ENCODE measurements at places on chromosomes 1 and 21.

DNA sequence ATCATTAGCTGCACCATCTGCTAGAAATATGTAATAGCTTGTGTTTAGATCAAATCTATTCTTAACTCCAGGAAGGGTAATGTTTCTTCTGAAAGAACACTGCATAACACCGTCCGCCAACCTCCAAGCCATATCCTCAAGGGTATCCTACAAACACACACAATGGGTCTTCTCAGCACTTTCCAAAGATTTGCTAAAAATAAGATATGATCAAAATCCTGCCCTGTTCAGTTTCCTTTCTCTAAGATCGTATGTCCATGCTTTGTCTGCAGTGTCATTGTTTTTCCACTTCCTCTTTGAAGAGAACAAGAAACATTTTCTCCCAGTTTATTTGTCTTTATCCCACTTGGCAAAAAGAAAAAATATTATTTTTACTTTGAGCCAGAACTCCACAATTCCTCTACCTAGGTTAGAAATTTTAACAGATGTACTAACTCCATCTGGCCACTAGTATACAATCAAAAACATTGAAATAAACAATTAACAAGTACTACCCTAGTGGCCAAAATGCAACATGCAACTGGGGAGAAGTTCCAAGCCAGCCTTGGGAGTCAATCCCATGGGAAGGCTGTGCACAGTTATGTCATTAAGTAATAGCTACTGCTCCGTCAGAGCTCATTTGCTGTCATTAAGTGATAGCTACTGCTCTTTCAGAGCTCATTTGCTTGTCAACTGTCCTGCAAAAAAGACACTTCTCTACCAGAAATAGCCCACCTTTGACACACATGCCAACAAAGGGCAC lies 37.8 kb downstream of the FRRS1 start:
- no peak for DNase-seq

DNA sequence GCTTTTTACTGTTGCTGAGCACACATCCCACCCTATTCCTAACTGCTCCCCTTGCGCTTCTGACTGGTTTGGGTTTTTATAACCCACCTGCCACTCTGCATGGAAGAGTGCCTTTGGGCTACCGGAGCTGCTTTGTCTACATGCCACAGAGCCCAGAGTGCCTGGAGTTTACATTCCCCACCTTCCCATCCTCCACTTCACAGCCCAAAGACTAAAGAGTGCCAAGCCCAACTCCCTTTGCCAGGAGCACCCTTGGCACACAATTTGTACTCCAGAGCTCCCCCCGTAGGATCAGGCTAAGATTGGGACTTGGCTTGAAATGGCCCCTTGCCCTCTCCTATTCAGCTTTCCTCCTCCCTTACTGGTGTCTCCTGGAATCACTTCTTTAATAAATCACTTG lies 63.3 kb downstream of the LHX9 start:
- no peak for DNase-seq

- DNase-seq: no peak
Observed at GRCh38 chr1:3352299-3352951, 102.0 kb upstream of the ARHGEF16 start.

GRCh38 chr1:169753549-169753948 lies 19.7 kb upstream of the SELE start:
- DNase-seq: no peak

GRCh38 chr1:150259758-150260669 lies 2.4 kb downstream of the CA14 start:
- no peak for DNase-seq

DNA sequence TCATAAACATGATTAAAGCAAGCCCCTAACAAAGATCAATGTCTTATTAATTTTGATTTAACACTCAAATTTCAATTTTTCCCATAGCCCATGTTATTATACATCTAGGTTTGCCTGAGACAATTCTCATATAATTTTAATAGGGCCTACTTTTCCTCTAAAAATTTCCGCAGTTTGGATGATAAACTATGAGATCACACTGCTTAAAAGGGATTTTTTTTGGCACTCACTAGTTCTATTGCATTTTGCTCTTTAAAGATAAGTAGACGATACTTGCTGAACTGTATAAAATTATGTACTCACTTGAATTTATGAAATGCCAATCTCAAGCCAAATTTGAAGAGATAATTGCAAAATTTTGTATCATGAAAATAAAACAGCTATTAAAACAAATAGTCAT lies 480.4 kb upstream of the ZRANB2 start:
- DNase-seq: no peak

DNA sequence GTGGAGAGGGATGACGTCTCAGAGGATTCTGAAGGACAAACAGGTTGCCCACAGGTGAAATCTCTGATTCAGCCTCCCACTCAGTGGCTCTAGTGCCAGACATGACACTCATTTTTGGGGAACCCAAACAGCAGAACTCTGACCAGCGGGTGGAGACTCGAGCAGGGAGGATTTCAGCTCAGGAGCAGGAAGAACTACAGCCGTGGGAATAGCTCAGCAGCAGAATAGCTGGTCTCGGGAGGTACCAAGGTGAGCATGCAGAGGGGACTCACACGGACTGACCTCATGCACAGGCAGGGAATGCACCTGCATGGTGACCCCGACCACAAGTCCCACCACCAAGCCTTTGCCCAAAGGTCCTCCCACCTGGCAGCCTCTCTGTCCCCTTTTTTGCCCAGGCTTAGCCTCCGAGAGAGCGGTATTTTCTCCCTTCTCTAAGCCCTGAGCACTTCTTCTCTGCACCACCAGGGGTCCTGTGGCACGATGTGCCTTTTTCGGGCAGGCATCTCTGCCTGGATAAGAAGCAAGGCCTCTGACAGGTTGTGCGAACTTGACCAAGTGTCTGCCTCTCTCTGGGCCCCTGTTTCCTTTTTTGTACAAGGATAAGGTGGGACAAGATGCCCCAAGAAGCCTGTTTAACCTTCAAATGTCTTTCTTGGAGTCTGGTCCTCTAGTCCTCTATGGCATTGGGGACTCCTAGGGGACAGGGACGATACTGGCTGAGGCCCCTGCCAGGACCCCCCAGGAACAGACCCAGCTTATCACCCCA lies 8.8 kb upstream of the FGR start:
- DNase-seq: peak; percentile 63

- no peak for DNase-seq
Observed at GRCh38 chr1:46547481-46548383, 3.7 kb downstream of the KNCN start.

DNA sequence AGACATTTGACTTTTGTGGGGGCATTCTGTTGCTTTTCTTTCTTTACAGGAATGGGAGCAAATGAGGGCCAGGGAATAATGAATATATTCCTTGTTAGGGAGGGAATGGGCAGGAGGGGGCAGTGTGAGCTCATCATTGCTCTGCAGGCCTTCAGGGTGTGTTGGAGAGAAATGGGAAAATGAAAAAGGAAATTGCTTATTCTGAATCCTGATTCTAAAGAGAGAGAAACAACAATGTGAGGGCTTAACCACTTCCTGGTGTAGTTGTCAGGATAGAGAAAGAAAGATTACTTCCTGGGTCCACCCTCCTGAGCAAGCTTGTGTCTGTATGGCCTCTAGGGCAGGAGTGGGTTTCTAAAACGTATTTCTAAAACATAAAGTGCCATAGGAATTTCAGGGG lies 28.3 kb downstream of the VANGL2 start:
- DNase-seq: no peak

DNA sequence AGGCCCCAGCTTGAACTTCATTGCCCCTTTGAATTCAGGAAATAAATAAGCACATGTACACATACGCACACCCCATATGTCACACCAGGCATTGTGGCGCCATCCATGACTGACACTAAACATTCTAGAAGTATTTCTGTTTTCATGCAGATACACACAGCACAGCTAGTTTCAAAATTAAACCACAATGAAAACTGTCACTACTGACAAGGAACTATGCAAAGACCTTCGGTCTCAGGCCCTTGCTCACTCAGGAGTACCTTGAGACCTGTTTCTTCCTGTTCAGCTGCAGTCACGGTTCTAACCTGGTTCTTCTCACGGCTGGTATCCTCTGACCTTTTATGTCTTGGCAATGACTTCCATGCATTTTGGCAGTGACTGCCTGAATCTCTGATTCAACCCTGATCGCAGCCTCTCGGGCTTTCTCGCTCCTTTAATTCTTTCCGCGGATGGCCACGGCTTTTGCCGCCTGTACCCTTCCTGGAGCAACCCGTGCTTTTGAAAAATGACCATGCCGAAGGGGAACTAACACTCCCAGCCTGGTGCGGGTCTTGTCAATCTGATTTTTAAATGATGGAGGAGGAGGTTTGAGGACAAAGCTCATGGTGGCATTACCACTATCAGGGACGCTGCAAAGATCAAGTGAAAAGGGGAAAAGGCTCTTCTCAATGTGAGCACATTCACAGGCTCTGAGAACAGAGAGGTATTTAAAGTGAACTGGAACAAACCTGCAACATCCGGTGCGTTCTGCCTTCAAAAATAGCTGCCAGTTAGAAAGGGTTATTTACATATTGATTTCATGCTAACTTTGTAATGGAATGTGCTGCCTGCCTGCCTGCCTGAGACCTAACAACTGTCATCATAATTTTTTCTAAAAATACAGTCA lies 384.6 kb downstream of the RRAGC start:
- no peak for DNase-seq

- peak; percentile 50 for DNase-seq
Observed at GRCh38 chr1:116569776-116570357, 959 bp downstream of the CD58 start.

DNA sequence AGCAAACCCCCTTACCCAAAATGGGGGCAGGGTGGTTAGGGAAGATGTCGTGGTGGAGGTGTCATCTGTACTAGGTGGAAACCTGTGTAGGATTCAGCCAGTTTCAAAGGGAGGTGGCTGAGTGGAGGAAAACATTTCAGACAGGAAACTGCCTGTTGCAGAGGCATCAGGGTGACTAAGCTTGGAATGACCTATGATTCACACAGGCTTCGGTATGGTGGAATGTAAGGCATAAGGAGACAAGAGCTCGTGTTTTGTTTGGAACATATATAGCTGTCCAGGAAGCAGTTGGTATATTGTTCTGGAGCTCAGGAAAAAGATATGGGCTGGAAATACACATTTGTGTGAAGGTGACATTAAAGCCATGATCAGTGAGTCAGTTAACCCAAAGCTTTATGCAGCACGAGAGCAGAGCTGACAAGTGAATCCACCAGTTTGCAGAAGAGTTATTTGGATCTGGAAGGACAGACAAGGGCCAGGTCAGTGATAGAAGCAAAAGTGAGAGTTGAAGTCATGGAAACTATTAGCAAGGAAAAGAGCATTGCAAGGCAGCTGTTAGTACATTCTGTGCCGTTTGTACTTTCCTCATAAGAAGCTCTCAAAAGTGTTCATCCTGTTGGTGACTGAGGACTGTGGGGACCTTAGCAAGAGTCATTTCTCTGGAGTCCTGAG lies 12.2 kb downstream of the UTP25 start:
- DNase-seq: no peak

DNA sequence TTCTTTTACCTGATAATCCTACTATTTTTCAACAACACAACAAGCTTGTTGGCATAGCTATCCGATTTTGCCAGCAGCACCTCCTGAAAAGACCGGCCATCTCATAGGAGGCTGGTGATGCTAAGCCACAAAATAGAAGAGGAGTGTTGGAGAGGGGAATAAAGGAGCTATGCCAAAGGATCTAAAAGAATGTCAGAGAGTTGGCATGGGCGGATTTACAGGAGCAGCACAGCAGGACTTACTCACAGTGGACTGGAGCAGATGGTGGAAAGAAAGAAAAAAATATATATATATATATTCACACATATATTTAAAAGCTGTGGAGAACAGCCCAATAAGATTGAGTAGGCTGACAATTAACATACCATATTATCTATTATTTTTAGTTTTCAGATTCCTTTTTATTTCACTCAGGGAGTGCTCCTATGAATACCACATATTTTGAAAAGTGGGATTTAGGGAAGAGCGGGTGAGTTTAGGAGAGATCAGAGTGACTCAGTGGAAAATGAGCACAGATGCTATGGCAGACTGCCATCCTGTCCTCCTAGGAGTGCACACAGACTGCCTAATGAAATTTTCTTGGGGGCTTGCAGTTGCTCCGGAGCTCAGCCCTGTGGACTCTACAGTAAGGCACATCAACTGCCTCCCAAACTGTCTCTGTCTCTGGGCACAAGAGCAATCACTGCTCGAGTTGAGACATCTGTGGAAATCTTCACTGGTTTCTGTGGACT lies 394.4 kb upstream of the CHRM3 start:
- DNase-seq: no peak

- DNase-seq: no peak
Observed at GRCh38 chr1:8671306-8671917, 146.0 kb downstream of the RERE start.

- no peak for DNase-seq
Observed at GRCh38 chr1:66728021-66728420, 24.2 kb upstream of the DYNLT5 start.

- no peak for DNase-seq
Observed at GRCh38 chr1:242876030-242876429, 351.5 kb upstream of the PLD5 start.

DNA sequence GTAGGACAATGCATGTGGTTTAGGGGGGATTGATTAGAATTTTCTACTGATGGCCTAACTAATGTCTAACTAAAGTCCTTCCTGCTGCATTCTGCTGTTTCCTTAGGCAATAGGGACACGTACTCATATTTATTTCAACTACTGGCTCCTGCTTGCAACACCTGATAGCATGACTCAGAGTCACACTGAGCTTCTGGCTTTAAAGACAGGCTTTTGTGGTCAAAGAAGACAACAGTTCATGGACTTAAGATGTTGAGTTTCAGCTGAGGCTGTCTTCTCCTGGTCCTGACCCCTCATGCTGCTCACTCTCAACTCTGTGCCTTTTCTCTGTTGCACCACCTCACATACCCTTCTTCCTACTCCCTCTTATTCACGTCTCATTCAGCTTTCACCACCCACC lies 29.1 kb upstream of the TRABD2B start:
- no peak for DNase-seq

- DNase-seq: no peak
Observed at GRCh38 chr1:116324411-116324810, 48.6 kb upstream of the ATP1A1 start.

DNA sequence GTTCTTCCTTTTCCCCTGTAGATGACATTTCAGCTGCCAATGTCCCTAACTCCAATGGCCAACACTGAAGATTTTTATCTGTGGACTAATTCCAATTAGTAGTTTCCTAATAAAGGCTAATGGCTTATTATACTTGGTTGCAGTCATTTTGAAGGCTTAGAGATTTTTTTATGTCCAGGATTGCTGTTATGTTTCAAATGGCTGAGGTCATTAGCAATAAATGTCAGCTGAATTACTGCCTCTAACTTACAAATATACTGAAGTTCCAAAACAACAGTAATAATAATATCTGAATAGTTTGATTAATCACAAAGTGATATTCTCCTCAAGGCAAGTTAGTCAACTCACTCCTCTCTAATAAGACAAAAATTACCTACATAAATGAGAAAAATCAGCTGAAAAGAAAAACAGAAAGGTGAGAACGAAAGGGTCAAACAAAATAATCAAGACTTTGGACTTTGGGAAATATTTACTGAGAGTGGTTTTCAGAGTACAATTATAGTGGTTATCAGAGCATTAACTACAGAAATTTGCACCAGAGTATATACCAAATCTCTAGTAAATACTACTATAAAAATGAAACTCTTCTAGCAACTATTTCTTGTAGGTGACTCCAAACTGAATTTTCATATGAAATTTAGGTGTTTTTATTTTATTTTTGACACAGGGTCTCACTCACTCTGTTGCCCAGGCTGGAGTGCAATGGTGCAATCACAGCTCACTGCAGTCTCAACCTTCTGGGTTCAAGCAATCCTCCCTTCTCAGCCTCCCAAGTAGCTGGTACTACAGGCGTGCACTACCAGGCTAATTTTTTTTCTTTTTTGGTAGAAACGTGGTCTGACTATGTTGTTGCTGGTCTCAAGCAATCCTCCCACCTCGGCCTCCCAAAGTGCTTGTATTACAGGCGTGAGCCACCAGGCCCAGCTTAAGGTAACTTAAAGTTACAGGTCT lies 3.5 kb downstream of the ZZZ3 start:
- DNase-seq: no peak

GRCh38 chr1:232238009-232238408 lies 391.9 kb downstream of the SIPA1L2 start:
- no peak for DNase-seq

Measured in stimulated activated CD4-positive, alpha-beta T cell treated with anti-CD3 and anti-CD28 coated beads, Interleukin-2, amount 100 ng/mL, for 48 hours (primary cell).